ENCODE measurements at places on chromosomes 1 and 21.
A peak's percentile ranks its signal among the peaks of the same experiment; 100 is the strongest.

GRCh38 chr21:42144679-42145568 lies 73.8 kb downstream of the UMODL1 start:
- DNase-seq = no peak

DNA sequence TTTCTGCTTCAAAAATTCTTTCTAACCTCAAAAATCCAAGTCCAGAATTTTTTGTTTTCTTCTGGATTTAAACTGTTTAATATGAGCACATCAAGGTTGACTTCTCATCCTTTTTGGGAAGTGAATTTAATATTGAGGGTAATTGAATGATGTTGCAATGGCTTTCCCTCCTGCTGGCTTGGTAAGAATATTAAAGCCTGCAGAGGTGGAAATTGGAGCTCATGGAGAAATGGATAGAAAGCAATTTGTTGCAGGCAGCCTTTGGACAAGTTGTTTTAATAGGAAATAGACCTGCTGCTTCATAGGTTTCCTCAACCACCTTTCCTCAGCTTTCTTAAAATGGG lies 124.7 kb downstream of the SYT2 start:
- DNase-seq = no peak

DNA sequence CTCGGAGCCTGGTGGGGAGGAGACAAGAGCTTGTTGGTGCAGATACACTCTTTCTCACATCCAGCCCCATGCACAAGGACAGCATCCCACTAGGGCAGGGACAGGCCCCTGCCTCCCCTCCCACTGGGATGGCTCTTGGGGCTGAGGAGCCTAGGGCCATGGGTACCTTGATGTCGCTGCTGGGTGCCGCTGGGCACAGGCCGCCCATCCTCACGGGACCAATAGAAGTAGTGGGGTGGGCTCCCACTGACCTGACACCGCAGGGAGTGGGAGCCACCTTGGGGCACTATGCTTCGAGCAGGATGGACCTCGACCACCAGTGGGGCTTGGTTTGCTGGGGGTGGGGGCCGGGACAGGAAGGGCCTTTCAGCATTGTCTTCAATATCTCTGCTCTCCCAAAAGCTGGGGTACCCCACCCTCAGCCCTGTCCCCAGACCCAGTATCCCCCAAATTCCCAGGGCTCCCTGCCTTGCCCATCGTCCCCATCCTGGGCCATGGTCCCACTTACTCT lies 47.7 kb downstream of the LDLRAD2 start:
- no peak for DNase-seq

GRCh38 chr1:94863919-94864318 lies 43.8 kb downstream of the SLC44A3 start:
- DNase-seq = peak; percentile 74

GRCh38 chr1:85681087-85681486 lies 27.1 kb downstream of the ZNHIT6 start:
- peak; percentile 84 for DNase-seq

GRCh38 chr21:34593423-34593822 lies 21.5 kb downstream of the RCAN1 start:
- no peak for DNase-seq

GRCh38 chr1:92577261-92577895 lies 90.7 kb upstream of the GFI1 start:
- DNase-seq = no peak

DNA sequence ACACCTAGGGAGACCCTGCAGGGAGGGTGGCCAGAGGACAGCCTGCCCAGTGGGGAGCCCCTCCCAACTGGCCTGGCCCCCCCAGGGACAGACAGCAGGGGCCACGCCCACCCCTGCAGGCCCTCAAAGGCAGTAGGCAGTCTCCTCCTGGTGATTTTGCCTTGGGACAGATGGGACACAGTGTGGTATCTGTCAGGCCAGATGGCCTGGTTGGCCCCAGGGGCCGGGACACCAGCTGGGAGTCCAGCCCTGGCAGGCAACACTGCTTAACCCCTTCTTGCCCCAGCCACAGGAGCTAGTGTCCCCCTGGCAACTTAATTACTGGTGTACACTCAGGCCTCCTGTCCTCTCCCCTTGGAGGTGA lies 17.8 kb downstream of the IFFO2 start:
- no peak for DNase-seq

GRCh38 chr1:94912263-94913184 lies 14.4 kb downstream of the CNN3 start:
- no peak for DNase-seq

DNA sequence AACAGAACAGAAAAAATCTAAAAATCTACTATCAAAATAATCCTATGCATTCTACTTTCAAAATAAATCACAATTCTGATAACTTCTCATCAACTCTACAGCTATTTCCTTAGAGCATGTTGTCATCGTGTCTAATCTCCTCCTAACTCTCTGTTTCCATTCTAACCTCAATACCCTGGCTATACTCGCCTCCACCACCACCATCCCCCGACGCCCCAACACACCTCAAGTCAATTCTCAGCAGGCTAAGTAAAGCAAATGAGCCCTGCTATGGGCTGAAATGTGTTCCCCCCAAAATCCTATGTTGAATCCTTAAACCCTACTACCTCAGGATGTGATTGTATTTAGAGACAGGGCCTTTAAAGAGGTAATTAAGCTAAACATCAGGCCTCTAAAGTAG lies 34.6 kb downstream of the NRDC start:
- DNase-seq = no peak

DNA sequence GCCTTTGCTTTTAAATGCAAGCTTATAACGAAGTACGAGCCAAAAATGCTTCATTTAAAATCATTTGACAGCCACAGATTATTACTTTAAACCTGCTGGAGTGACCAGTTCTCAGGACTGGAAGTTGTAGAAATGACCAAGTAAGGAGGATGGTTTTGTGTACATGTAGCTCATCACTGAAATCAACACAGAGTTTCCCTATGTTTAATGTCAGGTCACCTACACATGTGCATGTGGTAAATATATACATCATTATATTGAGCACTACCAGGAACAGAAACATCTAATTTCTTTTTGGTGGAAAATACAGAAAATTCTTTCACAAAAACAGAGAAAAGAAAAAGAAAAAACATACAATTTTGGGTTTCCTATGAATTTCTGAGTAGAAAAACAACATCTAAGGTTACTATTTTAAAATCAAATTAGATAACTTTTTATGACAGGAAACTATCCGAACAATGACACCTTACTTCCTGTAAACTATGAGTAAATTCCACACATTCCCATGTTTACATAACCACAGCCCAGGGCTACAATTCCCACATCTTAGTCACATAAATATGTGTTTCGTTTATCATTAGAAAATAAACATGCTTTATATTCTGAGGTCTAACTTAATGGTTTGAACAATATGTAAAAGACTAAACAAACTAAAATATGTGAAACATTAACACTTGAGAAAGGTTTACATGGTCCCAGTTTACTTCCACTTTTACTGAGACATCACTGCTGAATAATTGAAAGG lies 73.6 kb downstream of the ZNF281 start:
- no peak for DNase-seq

- no peak for DNase-seq
Measured at GRCh38 chr1:11138952-11139351, 39.3 kb upstream of the EXOSC10 start.

DNA sequence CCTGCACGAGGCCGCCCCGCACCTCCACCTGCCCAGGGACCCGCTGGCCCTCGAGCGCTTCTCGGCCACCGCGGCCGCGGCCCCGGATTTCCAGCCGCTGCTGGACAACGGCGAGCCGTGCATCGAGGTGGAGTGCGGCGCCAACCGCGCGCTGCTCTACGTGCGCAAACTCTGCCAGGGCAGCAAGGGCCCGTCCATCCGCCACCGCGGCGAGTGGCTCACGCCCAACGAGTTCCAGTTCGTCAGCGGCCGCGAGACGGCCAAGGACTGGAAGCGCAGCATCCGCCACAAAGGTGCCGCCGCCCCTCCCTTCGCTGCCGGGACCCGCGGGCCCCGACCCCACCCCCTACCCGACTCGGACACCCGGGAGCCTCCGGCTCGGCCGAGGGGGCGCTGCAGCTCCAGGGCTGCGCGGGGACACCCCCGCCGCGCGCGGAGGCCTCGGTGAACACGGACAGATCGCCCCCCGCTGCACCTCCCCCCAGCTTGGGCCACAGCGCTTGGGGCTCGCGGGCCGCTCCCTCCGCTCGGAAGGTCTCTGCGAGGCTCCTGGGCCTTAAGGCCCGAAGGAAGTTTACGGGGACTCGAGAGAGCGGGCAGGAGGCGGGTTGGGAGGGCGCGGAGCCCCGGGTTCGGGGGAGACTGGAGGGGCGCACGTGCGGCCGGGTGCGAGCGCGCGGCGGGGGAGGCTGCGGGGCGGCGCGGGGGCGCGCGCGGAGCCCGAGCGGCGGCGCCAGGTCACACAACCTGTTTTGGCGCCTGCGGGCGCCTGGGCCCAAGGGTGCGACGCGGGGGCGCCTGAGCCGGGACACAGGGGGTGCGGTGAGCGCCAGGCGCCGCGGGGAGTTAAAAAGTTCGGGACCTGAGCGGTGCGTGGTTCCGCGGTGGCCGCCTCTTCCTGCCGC lies 1.2 kb downstream of the SAMD11 start:
- no peak for DNase-seq

DNA sequence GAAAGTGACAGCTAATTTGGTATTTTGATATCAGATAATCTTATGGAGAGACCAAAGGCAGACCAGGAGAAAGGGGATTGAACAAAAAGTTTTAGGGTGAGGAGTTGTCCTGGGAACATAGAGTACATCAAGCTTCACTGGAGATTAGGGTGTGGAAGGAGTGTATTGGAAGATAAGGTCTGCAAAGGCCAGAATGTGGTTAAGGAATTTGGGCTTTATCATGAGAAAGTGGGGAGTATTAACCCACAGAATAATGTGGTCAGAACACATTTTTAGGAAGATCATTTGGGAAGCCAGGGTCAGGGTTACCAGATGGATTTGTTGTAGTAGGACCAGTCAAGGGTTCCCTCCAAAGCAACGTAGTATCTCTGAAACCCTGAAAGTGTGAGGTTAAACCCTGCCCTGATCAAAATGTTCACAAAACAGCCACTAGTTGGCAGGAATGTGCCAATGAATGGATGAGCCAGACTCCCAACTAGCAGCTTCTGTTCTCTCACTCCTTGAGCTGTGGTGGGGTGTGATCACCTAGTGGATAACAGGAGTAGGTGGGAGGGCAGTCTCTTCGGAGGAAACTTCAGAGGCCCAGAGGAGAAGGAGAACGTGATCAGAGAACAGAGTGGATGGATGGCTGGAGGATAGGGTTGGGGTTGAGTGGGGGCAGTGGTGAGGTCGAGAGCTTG lies 35.8 kb downstream of the SLC2A1 start:
- peak; percentile 65 for DNase-seq

DNA sequence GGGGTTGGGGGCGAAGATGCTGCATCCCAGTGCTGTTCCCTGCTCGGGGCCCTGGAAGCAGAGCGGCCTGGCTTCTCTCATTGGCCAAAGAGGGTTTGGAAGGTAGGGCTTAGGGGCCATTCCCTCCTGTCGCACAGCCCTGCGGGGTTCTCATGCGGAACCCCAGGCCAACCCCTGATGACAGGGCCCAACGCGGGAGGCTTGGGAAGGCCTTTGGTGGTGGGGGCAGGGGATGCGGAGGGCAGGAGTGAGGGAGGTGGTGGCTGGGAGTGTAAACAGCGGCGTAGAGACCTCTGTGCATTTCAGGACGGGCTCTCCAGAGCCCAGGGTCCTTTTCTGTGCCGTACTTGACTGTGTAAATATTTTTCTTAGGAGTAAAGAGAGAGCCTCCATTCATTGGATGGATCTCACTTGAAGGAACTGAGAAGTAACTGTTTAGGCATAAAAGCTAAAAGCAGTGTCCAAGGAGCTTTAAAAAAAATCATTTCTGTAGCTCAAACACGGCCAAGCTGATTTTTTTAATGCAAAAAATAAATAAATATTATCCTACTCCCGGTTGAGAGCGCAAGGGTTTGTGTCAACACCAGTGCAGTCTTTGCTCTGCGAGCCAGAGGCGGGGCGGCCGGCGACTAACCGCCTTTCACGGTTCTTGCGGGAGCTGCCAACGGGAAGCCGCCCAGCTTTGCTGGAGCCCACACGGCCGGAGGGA lies 169.1 kb downstream of the PRDM16 start:
- no peak for DNase-seq

GRCh38 chr1:212915245-212916091 lies 34.9 kb upstream of the VASH2 start:
- peak; percentile 9 for DNase-seq

- DNase-seq = peak; percentile 5
Measured at GRCh38 chr1:178818416-178818815, 52.5 kb downstream of the ANGPTL1 start.

DNA sequence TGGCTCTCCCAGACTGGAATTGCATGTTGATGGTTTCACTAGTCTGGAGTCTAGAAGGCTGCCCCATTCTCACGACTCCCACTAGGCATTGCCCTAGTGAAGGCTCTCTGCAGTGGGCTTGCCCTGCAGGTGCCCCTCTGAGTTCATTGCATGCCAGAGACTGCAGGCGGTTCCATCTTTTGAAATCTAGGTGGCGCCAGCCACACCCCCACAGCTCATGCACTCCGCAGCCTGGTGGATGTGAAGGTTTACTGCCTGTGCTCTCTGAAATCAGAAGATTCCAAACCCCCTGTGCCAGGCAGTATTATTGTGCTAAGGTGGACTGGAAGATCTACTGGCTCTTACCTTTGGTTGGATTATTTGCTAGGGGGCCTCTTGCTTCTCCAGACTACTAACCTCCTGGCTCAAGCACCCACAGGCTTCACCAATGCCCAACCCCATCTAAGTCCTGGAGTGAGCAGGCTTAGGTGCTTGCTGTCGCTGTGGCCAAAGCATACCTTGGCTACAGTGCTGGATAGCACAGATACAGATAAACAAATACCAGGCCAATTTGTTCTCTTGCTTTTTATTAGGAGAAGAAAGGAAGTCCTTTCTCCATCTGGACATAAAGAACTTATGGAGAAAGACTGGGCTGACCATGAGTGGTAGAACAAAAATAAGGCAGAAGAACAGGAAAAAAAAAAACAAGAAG lies 83.5 kb upstream of the SIM2 start:
- no peak for DNase-seq

GRCh38 chr1:220441211-220441610 lies 86.7 kb upstream of the MARK1 start:
- no peak for DNase-seq

DNA sequence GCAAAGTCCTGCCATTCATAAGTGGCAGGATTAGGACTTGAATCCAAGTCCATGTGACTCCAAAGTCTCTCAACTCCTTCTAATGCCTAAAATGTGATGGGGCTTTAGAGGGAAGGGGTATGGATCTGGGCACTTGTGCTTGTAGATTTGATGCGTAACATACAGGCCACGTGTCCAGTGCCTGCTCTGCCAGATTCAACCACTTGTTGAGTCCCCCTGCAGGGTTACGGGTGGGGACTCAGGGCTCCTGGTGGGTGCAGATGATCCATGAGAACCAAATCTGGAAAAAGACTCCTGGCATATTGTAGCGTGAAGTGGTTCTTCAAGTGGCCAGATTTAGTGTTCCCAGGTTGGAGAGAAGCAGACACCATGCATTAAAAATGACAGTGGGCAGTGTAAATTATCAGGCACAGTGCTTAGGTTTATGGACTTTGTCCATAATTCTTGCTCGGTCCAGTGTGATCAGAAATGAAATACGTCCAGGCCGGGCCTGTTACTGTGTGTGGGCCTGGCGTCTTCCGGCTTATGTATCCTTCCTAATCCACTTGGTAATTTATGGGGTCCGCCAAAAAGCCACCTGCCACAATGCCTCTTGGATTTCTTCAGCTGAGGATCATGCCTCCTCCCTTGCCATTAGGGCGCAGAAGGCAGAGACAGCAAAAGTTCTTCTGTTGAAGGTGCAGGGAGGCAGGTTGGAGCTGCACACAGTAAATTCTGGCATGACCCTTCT lies 51.2 kb upstream of the LRP8 start:
- no peak for DNase-seq
